ENCODE measurements at places on chromosomes 4 and X. TPM values are rescaled to one million over a fixed set of nuclear protein-coding genes. Genes with fewer than 3 reads are reported as not detected.

DNA sequence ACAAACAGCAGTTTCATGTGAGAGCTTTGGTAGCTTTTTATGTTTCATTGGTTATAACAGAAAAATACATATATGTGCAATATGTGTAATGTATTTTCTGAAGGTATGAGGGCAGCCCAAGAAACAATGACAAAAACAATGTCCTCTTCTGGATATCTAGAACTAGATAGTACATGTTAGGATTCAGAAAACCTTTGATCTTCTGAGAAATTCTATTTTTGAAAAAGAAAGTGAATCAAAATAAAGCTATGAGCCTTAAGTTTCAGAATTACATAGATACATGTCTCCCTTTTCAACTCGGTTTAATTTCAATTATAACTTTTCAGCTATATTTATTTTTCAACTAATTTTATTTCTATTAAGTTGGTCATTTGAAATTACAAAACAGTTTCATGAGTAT lies 131.9 kb downstream of the REELD1 start:
- no peak for DNase-seq

DNA sequence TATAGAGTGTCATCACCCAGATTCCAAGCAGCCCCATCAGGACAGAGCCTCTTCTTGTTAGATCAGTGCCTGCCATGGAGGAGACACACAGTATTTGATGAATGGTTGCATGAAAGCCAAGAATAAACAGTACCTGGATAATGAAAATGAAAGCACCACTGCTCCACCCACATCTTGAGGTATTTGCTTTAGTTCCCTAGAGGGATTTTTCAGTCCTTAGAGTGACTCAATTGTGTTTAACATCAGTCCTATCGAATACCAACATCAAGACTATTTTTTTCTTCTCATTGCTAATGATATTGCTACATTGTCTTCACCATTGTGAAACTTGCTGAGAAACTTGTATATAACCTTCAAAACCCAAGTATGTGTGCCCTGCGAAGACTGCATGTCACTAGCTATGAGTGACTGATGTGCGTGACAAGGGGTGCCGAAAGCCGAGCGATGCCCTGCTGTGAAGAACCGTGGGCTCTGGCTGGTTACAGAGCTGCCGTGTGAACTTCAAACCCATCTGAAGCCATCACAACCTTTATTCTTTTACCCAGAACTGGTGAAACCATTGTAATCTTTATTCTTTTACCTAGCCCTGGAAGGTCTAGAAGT lies 211.3 kb upstream of the FAT1 start:
- DNase-seq = no peak

DNA sequence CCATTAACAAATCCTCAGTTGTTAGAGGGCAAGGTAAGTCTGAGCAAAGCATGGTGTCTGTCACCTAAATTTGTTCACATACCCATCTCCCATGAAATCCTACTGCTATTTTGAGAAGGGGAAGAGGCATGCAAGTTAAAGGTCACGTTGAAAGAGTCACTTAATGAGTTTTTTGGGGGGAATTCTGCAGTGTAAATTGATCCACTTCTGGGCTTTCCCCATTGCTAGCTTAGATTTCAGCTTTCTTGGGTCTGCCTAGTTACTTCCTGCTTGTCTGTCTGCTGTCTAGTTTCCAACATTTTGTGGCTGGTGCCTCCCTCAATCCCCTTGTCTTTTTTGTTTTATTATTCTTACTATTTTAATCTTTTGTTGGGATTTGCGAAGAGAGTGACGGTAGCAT lies 32.0 kb downstream of the CEP135 start:
- no peak for DNase-seq

GRCh38 chr4:21775703-21776102 lies 172.9 kb downstream of the KCNIP4 start:
- DNase-seq = no peak

DNA sequence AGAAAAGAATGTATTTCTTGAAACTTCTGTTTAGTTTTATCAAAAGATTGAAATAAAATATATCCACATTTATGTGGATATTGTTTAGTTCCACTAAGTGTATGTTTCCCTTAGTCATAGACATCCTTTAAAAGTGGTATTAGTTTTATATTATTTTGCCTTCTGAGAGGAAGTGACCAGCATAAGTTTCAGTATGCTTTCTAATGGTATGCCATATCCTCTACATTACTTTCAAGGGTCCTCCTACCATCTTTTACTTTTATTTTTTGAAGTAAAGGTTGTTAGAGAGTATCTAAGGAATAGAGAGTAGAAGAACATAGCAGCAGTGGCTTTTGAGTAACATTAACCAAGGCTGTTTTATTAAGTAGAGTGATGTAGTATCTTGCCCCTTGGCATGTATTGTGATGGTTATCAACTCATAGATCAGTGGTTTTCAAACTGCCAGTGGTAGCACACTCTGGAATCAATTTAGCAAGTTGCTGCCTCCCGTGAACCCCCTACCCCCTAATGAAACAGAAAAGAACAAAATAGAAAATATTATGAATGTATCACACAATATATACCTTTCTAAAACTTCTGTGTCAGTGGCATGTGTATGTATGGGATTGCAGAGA lies 44.8 kb downstream of the RBPJ start:
- DNase-seq = no peak

DNA sequence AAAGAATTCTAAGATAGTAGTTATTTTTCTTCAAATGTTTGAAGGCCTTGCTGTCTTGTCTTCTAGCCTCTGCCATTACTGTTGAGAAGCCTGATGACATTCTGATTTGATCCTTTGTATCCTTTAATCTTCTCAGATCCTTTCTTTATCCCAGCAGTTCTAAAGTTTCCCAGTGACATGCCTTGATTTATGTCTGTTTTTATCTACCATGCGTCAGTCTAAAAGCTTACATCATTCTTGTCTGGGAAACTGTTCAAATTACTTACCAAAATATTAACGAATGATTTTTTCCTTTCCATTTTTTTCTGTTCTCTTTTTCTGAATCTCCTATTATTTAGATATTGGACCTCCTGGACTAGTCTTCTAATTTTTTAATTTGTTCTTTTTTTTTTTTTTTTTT lies 78.3 kb upstream of the HELT start:
- DNase-seq = no peak

DNA sequence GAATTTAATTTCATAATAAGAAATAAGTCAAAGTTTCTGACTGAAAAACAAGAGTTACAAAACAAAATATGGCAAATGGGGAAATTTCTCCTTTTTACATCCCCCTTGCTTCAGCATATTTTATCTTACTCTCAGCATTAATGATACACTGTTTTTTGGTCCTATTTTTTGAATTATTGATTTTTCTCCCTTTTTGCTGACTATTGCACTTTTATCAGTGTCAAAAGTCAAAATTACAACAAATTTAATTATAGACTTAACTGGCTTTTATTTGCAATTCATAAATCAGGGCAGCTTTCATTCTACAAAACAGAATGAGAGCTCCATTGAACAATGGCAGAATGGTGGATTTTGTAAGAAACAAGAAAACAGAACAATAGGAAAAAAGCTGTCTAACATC lies 901.9 kb downstream of the FAT4 start:
- no peak for DNase-seq

- DNase-seq = peak; percentile 39
Observed at GRCh38 chr4:184983672-184984356, 34.5 kb upstream of the HELT start.

GRCh38 chr4:88158489-88159228 lies at the start of gene ABCG2:
ABCG2 (minus strand) TSS chr4:88158639; CDS start chr4:88139995, 18,644 bp downstream.
- DNase-seq = no peak

- no peak for DNase-seq
Observed at GRCh38 chr4:54095110-54095825, 4.7 kb upstream of the GSX2 start.

GRCh38 chr4:73918058-73918457 lies 48.9 kb downstream of the CXCL1 start:
- DNase-seq = no peak

DNA sequence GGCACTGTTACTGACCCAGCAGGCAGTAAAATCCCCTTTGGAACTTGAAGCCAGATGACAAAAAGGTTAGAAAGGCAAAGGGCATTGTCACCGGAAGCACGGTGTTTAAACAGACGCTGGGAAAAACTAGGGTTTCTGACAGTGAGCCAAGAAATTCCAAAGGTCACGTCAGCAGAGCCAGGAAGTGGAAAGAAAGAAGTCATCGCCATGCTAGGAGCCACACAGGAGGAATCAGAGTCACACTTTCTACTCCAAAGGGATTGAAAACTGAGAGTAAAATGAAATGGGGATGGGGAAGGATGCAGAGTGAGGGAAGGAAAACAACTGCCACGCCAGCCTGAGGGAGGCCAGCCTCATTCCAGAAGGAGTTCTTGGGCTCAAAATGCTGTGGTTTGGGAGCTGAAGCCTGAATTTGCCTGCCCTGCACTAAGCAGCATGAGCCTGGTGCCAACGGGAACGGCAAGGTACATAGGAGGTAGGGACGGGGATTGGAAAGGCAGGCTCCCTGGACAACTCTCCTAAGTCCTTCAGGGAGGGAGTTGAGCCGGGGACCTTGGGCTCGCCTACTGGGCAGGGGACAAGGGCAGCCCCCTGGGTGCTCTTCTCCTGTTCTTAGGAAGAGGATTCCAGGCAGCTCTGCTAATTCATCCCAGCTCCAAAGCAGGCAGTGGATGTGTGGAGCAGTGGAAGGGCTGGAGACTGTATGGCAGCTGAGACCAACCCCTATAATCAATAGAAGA lies 66.8 kb downstream of the SOWAHB start:
- DNase-seq = peak; percentile 96

The PDE5A gene
- 1.2 TPM for total RNA-seq

The HPGD gene
- 3.8 TPM for total RNA-seq

The S100P gene
- 0.14 TPM for total RNA-seq

The DCX gene
- not detected for total RNA-seq

The FGFBP2 gene
- total RNA-seq = 0.22 TPM

All from epithelial cell of proximal tubule (primary cell).